Endothelial cell of umbilical vein (primary cell): ENCODE measurements at places on chromosomes 7 and 10.

- DNase-seq: no peak
These were observed 19.8 kb downstream of the GPR141 start for GRCh38 chr7:37703361-37703760.

- DNase-seq: no peak
These were observed 24.2 kb upstream of the BPGM start for GRCh38 chr7:134622303-134622995.

GRCh38 chr7:157816086-157816485 is 479.3 kb downstream of the DNAJB6 start:
- DNase-seq: no peak

GRCh38 chr7:147607157-147607800 is 983.3 kb upstream of the C7orf33 start:
- DNase-seq: no peak

GRCh38 chr10:77500754-77501151 is 136.9 kb downstream of the KCNMA1 start:
- DNase-seq: no peak

- DNase-seq: no peak
These were observed 721.2 kb downstream of the XPNPEP1 start for GRCh38 chr10:109202111-109202510.

DNA sequence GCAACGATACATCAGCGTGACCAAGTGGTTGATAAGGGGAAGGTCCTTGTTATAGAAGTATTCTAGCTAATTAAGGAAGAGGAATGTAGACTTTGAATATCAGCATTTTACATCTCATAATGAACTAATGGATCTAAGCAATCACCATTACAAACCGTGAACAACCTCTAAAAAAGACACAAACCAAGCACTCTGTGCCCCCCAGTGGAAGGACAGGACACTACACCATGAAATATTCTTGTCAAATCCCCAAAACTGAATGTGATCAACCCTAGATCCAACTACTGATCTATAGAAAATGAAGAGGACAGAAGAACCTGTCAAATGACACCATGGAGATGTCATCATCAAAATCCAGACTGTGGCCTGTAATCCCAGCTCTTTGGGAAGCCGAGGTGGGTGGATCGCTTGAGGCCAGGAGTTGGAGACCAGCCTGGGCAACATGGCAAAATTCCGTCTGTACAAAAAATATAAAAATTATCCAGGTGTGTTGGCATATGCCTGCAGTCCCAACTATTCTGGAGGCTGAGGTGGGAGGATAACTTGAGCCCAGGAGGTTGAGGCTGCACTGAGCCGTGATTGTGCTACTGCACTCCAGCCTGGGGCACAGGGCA is 111.3 kb upstream of the CARD11 start:
- peak; percentile 64 for DNase-seq

DNA sequence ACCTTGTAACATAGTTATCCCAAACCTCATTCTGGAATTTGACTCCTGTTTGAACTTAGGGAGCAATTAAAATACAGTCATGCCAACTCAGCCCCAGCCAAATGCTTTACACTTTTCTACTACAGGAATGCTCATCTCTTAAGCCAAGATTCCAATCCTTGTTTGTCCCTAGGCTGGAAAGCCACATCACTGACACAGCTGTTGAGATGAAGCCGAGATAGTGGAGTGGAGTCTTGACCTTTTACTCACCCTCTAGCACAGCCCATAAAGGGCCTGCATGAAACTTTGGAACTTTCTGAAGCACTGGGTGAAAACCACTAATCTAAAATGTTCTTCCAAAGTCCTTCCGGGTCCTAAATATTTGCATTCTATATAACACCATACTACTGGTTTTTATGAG is 247.3 kb downstream of the ETV1 start:
- no peak for DNase-seq

DNA sequence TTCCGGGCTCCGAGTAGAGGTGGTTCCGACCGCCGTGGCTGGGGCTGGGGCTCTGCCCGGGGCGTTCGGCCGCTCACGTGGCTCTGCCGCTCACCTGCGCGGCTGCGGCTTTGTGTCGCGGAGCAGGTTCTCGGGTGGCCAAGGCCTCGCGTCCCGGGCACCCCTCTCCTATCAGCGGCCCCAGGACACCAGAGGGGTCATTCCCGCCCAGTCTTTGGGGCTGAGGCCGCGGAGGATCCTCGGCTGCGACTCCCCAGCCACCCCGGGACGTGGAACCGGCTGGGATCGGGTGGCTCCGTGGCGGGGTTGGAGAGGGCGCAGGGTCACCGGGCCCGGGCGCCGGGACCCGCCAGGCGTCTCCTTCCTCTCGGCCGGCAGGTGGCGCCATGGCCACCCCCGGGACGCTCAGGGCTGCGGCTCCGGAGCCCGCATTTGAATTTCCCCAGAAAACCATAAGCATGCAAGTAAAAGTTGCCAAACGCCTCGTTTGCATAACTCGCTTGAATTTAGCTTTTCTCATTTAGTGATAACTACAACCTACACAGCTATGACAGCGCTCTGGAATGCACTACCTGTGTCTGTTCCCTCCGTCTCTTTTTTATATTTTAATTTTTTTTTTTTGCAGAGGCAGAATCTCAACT is 1.2 kb downstream of the COL26A1 start:
- DNase-seq: peak; percentile 38

GRCh38 chr7:97174303-97174702 is 56.8 kb downstream of the SDHAF3 start:
- peak; percentile 11 for DNase-seq

DNA sequence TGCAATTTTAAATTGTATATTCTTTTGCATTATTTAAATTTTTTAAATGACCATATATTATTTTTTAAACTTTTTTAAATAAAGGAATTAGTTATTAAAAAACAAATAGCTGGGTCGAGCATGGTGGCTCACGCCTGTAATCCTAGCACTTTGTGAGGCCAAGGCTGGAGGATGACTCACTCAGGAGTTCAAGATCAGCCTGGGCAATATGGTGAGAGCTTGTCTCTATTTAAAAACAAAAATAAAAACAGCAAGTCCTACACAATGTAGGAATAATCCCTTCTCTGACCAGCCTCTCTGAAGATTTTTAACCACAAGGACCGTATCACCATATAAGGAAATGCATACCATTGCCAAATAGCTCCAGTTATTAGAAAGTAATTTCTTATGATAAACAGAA is 19.6 kb downstream of the NOC3L start:
- DNase-seq: no peak

- DNase-seq: no peak
These were observed 34.0 kb upstream of the DLD start for GRCh38 chr7:107856806-107857540.

GRCh38 chr10:100562008-100562672 is 26.4 kb downstream of the HIF1AN start:
- DNase-seq: peak; percentile 51

GRCh38 chr10:132646443-132647097 is 109.0 kb downstream of the INPP5A start:
- no peak for DNase-seq

DNA sequence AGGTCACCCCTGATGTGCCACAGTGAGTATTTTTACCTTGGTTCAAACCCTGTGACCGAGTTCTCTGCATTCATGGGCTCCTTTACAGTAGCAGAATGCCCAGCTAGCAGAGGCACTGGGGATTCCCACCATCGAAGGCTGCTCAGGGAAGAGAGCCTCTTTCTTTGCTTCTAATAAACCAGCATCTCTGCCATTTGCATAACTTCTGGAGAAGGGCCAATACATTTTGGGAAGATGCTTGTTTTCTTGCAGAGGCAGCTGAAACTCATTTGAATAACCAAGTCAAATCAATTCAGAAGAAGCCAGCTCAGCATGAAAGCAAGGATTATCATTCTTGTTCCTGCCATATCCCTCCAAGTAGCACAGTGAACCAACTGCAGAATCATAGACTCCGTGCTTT is 82.9 kb upstream of the WDR11 start:
- DNase-seq: no peak

- no peak for DNase-seq
These were observed 319.7 kb downstream of the PTPRN2 start for GRCh38 chr7:158267742-158268435.

- DNase-seq: no peak
These were observed 18.9 kb upstream of the DNAJC1 start for GRCh38 chr10:22022257-22023032.

- no peak for DNase-seq
These were observed 1011.3 kb downstream of the XPNPEP1 start for GRCh38 chr10:108911814-108912541.

DNA sequence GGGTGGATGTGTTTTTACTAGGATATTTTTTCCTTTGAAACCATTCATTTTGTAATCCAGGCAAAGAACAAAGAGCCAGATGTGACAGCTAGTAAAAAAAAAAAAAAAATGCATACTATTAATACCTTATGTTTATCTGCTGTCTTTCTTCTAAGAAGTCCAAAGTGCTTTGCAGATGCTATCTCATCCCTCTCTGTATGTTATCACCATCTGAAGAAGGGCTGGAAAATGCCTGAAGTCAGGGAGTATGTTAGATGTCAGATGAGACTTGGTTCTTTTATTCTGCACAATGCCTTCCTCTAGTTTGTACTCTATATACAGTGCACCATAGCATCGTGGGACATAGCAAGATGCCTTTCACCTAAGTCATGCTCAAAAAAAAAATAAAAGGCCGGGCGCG is 10.4 kb upstream of the CAMK1D start:
- DNase-seq: no peak

DNA sequence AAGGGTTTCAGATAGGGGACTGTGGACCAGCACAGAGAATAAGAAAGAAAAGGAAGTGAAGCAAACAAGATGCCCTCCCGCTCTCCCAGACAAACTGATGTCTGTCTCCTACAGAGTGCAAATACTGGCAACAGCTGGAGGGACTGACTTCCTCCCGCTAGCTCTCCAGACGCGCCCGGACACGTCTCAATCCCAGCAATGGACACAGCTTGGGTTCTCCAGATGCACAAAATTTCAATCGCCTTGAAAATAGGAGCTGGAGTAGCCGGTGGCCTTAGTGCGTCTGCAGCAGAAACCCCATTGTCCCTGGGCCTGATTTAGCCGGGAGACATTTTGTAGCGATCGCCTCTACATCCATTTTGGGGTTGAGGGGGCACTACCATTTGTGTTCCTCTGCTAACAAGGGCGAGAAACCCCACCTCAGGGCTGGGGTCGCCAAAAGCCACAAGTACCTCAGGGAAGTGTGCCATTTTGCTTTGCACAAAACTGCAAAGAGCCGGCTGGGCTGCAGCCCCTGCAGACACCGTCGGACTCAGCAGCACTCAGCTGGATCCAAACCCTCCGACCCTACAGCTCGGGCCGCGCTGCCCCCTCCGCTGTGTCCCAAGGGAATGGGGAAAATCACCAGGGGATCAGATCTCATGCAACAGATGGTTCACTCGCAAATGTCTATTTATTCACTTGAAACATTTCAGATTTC is 5.9 kb downstream of the CPA2 start:
- DNase-seq: no peak

DNA sequence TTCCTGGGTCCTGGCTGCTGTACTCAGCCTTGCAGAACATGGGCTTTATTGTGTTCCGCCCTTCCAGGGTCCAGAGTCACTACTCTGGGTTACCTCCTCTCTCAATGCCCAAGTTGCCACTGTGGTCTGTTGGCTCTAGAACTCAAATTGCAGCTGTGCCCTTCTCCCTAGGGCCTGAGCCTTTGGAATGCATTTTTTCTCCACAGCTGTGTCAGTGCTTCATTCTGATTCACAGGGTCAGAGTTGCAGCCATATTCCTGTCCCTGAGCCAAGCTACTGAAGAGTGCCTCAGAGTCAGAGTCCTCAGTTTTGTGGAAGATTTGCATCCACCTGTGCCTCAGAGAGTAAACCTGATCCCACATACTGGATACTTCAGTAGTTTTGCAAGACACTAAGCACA is 167.5 kb downstream of the ITGB1 start:
- DNase-seq: no peak

DNA sequence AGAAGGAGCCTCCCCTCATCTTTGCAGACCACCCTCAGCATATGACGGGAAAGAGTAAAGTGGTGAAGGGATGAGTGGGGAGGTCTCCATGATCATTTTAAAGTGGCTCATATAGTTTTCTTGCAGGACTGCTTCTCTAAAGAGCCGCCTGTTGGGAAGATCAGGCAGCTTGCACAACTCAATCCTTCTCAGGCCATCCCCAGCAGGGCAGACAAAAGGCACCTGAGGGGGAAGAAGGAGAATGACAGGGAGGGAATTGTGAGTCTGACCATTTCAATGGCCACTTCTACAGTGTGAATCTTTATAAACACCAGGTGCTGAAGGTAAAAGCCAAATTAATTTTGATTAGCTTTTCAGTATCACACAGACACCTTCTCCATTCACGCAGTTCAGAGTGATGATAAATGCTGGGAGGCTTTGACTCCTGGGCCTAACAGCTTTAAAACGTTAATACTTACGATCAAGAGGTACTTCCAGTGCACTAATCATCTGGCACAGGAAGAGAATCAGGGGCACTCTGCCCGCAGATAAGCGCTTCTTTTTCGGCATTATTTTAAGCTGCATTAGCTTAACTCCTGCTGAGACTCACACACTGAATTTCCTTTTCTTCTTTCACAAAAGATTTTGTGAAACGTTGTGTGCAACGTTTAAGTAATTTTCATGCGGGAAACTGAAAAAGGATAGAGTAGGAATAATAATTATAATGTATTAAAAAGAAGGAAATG is 109.5 kb upstream of the LAMB4 start:
- DNase-seq: no peak

DNA sequence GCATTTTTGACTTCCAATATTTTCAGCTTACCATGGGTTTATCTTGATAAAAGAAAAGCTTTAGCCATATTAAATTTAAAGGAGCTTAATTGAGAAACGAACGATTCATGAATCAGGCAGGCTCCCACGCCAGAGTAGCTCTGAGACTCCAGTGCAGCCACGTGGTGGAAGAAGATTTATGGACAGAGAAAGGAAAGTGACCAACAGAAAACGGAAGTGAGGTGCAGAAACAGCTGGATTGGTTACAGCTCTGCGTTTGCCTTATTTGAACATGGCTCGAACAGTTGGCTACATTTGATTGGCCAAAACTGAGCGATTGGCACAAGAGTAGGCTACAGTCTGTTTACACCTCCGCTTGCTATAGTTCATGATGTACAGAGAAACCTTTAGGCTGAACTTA is 395.4 kb downstream of the GATA3 start:
- DNase-seq: no peak

DNA sequence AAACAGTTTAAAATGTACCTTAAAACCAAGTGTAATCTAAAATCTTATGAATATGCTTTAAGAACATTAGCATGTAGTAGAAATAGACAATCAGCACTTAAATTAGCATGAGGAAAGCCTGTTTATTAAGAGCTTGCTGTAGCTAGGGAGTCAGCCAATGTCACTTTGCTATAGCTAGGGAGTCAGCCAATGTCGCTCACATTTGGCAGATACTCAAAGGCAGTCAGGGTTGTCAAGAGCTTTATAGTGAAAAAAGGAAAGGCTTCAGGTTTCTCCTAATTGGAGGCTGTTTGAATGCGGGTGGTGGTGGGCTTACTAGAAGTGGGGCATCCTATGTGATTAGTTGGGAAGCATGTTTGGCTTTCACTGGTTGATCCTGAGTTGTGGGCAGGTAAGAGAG is 226.2 kb upstream of the DGKB start:
- no peak for DNase-seq

GRCh38 chr10:82826132-82826531 is 951.1 kb downstream of the NRG3 start:
- no peak for DNase-seq
